ENCODE measurements at places on chromosomes 13 and 19.

GRCh38 chr13:43005460-43006236 is 13.6 kb upstream of the EPSTI1 start:
- no peak for DNase-seq

GRCh38 chr19:33239223-33239975 is 13.7 kb upstream of the SLC7A10 start:
- no peak for DNase-seq

- DNase-seq = no peak
Measured at GRCh38 chr13:41307884-41308640, 3.0 kb upstream of the NAA16 start.

DNA sequence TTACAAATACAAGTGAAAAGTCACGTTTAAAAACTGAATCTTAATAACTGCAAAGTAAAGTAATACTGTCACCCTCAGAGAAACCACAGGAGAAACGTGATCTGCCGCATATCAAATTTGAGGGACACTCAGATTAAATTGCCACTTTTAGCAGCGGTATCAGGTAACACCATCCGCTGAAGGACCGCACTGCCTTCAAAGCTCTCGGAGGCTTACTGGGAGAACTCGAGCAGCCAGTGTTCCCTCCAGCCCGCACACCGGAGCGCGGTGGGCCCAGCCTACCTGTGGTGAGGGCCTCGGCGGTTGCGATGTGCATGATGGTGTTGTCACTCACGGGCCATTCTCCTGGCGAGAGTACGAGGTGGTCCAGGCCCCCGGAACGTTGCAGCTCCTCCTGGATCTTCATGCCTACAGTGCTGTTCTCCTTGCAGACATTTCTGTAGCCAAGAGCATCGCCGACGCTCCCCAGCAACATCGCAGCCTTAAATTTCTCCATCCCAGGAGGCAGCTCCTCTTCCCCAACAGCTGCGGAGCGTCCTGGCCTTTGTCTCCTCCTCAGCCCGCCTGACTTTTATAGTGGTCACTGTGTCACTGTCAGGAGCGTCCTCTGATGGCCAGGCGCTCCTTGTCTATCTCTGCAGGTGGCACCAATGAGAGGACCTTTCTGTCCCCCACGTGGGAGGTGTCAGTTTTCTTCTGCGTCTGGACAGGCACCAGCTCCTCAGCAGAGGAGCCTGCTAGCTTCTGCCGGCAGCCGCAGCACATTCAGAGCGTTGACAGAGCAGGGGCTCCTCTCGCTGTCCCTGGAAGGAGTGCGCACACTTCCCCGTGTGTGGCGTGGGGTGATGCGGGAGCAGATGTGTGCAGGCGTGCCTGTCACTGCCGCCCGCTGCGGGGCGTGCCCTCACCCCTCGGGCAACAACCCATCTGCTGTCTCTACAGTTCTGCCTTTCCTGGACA is at the start of gene ADPRHL1:
TSS of gene ADPRHL1 (minus strand) at position 547 of the 960 bp plus-strand sequence. CDS start at position 496, 51 bp downstream.
- no peak for DNase-seq

GRCh38 chr19:33393286-33394005 is 19.9 kb downstream of the CEBPG start:
- no peak for DNase-seq

- no peak for DNase-seq
Measured at GRCh38 chr13:32940601-32941000, 75.6 kb upstream of the KL start.

- no peak for DNase-seq
Measured at GRCh38 chr19:10395003-10395402, 8.3 kb downstream of the CDC37 start.

DNA sequence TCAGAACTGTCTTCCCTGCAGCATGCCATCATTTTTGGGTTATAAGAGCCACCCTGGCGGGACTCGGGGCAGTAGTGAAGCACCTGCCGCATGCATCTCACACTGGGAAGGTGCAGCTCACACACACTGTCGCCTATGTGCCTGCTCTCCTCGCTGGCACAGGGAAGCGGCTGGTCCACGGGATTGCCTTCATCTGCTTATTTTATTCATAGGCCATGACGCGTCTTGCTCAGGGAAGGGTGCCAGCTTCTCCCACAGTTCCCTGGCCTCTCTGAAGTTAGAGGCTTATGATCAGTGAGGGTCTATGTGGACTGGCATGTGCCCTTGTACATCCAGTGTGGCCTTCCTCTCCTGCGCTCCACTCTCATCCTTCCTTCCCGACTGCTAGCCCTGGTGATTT is 150.0 kb downstream of the KLF12 start:
- DNase-seq = no peak

- DNase-seq = no peak
Measured at GRCh38 chr13:54173996-54174395, 1145.4 kb downstream of the OLFM4 start.

DNA sequence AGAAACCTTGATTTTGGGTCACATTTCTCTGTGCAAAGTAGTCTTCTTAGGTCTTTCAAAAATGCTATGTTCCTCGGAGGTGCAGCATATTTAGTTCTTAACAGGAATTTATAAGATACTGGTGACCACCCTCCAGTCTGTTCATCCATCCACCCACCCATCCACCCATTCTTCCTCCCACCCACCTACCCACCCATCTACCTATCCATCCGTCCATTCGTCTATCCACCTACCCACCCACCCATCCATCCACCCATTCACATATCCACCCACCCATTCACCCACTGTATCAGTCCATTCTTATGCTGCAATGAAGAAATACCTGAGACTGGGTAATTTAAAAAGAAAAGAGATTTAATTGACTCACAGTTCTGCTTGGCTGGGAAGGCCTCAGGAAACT is 74.9 kb downstream of the KCTD15 start:
- no peak for DNase-seq

GRCh38 chr19:3625996-3626472 is 556 bp downstream of the CACTIN start:
- DNase-seq = no peak

DNA sequence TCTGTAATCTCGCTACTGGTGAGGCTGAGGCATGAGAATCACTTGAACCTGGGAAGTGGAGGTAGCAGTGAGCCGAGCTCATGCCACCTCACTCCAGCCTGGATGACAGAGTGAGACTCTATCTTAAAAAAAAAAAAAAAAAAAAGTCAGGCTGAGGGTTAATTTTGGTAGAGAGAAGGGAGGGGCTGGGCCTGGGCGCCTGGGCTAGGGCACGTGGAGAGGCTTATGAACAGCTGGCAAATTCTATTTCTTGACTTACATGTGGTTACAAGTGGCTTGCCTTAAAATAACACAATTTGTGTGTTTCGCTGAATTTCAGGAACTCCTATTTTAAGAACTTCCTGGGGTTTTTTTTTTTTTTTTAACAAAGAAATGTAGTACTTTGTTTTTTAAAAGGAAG is 47.6 kb upstream of the MAP3K10 start:
- peak; percentile 5 for DNase-seq

Measured in hippocampal formation (tissue), 2 donors.